ENCODE measurements at places on chromosomes 12 and 14. TPM values are rescaled to one million over a fixed set of nuclear protein-coding genes. Genes with fewer than 3 reads are reported as not detected.
A peak's percentile ranks its signal among the peaks of the same experiment; 100 is the strongest.

- H3K4me3 ChIP-seq = no peak overlapping the region
- no peaks in the 10 kb centered on the region for H3K36me3 ChIP-seq
- DNase-seq = no peak
- H3K4me1 ChIP-seq = no peaks in the 10 kb centered on the region
- H3K27me3 ChIP-seq = no peaks in the 10 kb centered on the region
Measured at GRCh38 chr14:52873065-52873464, 77.8 kb downstream of the FERMT2 start.

DNA sequence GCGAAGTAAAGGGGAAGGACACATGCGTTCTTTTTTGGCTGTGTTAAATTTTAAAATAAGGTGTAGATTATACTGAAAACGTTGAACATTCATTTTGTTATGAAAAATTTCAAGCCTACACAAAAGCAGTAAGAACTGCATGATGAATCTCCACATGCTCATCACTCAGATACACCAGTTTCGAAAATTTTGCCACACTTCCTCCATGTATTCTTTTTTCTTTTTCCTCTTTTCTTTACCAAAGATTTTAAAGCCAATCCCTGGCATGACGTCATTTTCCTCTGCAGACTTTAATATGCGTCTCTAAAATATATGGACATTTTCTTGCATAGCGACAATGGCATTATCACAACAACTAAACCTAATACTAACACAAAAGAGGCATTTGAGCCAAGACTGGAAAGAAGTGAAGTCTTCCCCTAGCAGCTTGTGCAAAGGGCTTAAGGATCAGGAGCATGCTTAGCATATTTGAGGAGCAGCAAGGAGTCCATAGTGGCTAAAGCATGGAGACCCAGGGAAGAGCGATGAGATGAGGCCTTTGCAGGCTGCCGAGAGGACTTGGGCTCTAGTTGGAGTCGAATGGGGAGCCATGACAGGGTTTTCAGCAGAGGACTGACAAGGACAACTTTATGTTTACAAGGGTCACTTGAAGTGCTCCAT is 111.9 kb downstream of the ERC1 start:
- H3K27me3 ChIP-seq = no peaks in the 10 kb centered on the region
- DNase-seq = no peak

DNA sequence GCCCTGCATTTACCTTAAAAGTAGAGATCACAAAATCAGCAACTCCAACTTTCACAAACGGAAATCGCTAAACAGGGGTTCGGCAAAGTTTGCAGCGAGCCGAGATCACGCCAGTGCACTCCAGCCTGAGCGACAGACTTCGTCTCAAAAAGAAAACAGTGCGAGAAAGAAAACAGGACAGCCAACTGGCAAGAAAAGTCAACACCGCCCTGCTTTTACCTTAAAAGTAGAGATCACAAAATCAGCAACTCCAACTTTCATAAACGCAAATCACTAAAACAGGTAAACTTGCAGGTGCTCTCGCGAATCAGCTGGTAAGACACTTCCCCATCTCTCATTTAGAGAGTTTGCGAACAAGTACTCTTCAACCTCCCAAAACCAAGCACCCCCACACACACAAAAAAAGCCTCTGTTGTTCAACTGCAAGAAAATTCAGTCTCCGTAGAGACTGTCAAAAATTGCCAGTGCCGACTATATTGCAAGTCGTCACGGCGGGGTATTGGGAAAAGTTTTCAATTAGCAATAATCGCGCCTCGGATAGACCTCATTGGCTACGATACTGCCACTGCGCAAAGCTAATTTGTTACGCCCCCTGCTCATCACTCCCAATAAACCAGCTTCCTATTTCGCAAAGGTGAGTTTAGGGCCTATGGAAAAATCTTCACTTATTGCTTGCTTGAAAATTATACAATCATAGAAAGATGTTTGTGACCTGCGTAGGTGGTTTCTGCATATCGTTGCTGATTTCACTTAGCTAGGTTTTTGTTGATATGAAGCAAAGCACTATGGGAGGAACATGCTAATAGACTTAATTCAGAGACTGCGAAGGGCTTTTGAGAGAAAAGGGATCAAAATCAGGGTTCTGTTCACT is at the start of gene RNU4-1:
RNU4-1 (minus strand) TSS at position 577 of the 871 bp plus-strand sequence.
- no peaks in the 10 kb centered on the region for H3K4me1 ChIP-seq
- DNase-seq = peak; percentile 65
- H3K36me3 ChIP-seq = no peaks in the 10 kb centered on the region
- H3K4me3 ChIP-seq = peak within 1 kb of the TSS; percentile 66
- no peaks in the 10 kb centered on the region for H3K27me3 ChIP-seq

DNA sequence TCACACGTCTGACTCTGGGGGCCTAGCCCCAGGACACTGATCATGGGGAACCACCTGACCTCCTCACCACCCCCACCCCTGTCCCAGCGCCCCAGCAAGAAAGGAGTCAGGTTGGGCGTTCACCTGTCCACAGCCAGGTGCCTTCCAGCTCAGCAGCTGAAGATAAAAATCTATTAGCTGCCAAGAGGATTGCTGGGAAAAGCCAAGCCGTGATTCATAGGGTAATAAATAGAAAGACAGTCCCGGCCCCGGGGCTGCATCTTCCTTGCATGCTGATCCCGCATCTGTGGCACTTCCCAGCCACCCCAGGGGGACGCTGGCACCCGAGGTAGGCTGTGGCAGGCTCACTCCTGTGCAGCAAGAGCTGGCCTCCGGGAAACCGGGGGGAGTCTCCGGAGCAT is 70.2 kb upstream of the NCOR2 start:
- peak; percentile 64 for DNase-seq
- H3K4me1 ChIP-seq = no peaks in the 10 kb centered on the region
- no peak overlapping the region for H3K4me3 ChIP-seq

DNA sequence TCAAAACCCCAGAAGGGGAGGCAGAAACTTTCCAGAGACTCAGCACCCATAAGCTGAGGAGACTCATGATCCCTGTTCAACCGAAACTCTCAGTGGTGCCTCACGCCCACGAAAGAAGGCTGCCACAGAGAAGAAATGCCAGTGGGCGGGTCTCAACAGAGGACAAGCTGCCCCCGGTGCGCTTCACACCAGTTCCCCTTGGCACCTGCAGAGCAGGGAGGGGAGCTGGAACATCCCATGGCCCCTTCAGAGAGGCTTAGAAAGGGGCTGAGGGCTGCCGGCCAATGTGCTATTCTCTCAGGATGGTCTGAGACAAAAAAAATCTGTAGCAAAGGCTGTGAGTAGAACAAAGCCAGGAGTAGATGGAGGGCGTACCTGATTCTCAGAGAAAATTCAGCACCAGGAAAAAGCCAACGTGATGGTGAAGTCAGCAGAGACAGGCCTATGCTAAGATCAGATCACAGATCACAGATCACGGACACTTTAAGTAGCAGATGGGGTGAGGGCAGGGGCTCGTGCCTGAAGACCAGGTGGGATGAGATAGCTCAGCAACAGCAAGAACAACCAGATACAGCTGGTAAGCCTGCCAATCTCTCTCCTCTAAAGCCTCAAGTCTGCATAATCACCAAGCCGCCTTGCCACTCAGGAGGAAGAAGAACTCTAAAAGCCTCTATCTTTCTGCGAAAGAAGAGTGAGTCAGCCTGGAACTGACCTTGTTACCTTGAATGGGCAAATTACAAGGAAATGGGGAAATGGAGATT is 206.4 kb upstream of the GRIP1 start:
- H3K36me3 ChIP-seq = no peaks in the 10 kb centered on the region
- H3K4me3 ChIP-seq = no peak overlapping the region
- DNase-seq = no peak
- H3K4me1 ChIP-seq = no peaks in the 10 kb centered on the region

- H3K27me3 ChIP-seq = no peaks in the 10 kb centered on the region
- DNase-seq = no peak
- no peaks in the 10 kb centered on the region for H3K36me3 ChIP-seq
- H3K27ac ChIP-seq = peak overlapping the region; percentile 62
- H3K4me3 ChIP-seq = no peak overlapping the region
Measured at GRCh38 chr14:92510972-92511371, 2.6 kb upstream of the RIN3 start.

DNA sequence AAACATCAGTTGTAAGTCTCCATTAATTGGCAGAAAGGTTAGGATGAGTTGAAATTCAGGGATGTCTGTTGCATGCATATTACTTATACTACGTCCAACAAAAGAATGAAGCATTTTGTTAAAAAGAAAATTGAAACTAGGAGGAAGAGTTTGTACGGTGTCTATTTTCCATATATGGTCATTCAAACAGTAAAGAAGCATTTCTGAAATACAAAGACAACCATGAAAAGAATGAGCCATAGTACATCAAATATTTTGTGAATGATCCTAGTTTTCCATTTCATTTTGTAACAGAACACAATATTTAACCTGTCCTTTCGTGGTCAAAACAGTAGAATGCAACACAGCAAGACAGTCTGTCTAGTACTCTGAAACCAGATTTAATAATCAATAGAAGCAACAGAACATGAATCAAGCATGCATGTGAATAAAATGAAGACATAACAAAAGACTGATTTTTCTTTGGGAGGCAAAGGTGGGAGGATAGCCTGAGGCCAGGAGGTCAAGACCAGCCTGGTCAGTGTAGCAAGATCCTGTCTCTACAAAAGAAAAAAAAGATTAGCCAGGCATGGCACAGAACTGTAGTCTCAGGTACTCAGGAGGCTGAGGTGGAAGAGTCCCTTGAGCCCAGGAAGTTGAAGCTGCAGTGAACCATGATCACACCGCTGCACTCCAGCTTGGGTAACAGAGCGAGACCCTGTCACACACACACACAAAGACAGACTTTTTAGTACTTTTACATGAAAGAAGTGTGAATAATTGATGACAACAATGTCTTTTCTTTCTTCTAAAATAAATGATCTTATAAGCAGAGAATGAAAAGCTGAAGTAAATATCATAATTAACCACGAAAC is 156.0 kb downstream of the LRIG3 start:
- H3K27ac ChIP-seq = no peak overlapping the region
- H3K4me1 ChIP-seq = no peaks in the 10 kb centered on the region
- H3K27me3 ChIP-seq = no peaks in the 10 kb centered on the region
- H3K4me3 ChIP-seq = no peak overlapping the region
- no peak for DNase-seq
- H3K36me3 ChIP-seq = no peaks in the 10 kb centered on the region

DNA sequence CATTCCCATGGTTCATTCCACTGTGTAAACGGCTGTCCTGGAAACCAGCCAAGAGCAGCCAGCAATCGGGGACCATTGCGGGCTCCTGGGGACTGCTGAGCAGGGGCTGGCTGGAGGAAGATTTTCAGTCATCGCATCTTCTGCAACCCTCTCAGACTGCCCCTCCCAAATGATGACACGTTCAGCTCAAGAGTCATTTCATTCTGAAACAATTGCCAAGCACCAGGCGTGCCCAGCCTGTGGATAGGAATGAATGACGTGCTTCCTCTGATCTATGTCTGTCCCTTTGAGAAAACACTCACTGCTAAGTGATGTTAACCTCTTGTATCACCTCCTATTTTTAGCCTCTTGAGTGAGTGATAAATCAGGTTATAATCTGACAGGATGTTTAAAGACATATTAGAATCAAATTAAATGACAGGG is 62.0 kb downstream of the NDUFA12 start:
- H3K4me1 ChIP-seq = no peaks in the 10 kb centered on the region
- no peak overlapping the region for H3K4me3 ChIP-seq
- no peak overlapping the region for H3K27ac ChIP-seq
- H3K36me3 ChIP-seq = no peaks in the 10 kb centered on the region
- DNase-seq = no peak
- no peaks in the 10 kb centered on the region for H3K27me3 ChIP-seq

DNA sequence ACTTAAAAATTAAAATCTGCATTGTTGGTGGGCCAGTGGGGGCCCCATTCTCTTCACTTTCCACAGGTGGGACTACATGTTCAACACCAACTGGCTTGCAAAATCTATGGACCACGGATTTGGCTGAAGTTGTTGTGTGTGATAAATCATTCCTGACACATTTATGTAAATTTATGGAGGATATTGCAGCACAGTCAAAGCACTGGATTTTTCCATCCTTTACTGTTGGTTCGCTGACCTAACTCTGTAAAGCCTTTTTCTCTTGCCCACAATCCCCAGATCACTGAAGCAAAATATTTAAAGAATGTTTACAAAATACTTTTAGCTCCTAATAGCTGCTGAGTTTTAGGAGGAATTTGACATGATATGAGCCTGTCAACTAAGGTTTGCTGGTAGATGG is 219.7 kb upstream of the PRICKLE1 start:
- H3K4me1 ChIP-seq = no peaks in the 10 kb centered on the region
- no peak overlapping the region for H3K27ac ChIP-seq
- no peaks in the 10 kb centered on the region for H3K36me3 ChIP-seq
- no peak overlapping the region for H3K4me3 ChIP-seq

DNA sequence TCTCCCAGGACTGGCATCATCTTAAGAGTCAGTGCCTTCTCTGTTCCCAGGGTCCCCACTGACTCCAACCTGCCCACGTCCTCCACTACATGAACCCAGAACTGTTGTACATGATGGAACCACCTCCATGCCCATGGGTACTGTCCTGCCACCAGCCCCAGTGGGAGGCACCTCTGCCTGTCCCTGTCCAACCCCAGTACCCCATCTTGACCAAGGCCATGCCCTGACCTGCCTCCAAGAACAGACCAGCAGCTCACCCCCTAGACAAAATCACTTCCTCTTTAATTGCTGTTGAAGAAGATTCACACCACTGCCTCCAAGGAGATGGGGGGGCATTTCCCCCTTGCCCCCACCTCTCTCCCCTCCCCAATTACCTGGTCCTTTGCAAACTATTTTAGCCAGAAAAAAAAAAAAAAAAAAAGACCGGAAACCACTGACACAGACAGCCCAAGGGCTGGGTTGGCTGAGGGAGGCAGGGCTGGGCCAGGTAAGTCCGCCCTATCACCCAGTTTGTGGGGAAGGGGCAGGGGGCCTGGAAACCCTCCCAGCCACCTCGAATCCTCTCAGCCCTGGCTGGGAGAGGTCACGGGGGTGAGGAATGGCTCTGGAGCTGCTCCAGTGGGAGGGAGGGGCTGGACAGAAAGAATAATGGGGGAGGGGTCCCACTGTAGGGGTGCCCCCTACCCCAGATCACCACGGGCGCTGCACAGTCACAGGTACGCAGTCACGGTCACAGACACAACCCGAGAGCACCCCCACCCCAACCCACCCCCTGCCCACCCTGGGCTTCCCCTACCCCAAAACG is 13.4 kb downstream of the AGAP2 start:
- no peaks in the 10 kb centered on the region for H3K27me3 ChIP-seq
- H3K27ac ChIP-seq = no peak overlapping the region
- peak overlapping the region; percentile 82 for H3K4me3 ChIP-seq
- DNase-seq = no peak

Gene ADAMTS20
- total RNA-seq = not detected

Gene CCT2
- 126 TPM for total RNA-seq

Gene CPNE6
- total RNA-seq = not detected

Gene GNG2
- total RNA-seq = 106 TPM

Gene BMP4
- 17.7 TPM for total RNA-seq

Gene FGF23
- total RNA-seq = not detected

Gene SLC2A3
- total RNA-seq = 28.2 TPM

Gene SLCO1B3
- not detected for total RNA-seq

Gene KRT8
- total RNA-seq = 430 TPM

Gene TSPAN9
- 44.9 TPM for total RNA-seq
